ENCODE measurements at places on chromosomes 1 and 21. TPM values are rescaled to one million over a fixed set of nuclear protein-coding genes. Genes with fewer than 3 reads are reported as not detected.

Gene APOBEC4
- total RNA-seq, result not detected

- DNase-seq, result no peak
Observed at GRCh38 chr1:167669209-167670124, 39.4 kb downstream of the RCSD1 start.

DNA sequence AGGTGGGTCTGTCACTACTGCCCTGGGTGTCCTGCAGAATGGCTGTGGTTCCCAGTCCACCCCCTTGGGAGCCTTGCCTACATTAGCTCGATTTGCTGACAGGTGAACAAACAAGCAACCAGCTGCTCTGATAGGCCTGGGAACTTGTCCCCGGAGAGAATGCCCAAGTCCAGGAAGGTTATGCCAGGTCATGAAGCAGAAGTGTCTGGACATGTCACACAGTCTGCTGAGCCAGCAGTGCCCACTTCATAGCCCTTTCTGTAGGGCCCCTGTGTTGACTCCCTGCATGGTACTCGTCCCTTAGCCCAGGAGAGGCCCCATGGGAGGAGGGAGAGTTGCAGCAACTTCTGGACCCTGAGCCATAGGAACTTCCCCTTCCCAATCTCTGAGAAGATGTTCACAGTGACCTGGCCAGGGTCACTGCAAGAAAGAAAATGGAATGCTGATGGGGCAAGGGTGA is 31.0 kb downstream of the UCK2 start:
- no peak for DNase-seq

DNA sequence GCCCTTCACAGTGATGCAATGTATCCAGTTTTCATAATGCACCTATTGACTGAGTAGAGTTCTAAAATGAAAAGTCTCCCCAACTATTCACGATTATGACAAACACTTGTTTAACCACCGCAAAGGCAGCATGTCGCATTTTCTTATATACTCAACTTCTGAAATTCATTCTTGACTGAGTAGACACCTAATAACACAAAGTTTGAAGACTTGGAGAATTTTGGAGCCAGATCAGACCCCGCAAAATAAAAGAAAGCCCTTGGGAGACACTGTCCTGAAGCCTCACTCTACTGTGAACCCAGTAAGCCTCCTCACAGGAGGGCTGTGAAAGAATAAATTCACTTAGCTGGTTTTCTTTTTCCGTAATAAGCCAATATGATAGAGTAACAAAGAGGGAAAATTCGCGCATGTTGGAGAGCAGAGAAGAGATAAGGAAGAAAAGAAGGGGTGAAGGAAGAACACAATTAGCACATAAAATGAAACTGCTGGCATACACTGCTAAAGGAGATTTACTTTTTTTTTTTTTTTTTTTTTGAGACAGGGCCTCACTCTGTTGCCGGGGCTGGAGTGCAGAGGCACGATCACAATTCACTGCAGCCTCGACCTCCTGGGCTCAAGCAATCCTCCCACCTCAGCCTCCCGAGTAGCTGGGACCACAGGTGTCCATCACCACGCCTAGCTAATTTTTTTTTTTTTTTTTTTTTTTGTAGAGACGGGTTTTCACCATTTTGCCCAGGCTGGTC is 492 bp upstream of the COLGALT2 start:
- DNase-seq, result no peak

DNA sequence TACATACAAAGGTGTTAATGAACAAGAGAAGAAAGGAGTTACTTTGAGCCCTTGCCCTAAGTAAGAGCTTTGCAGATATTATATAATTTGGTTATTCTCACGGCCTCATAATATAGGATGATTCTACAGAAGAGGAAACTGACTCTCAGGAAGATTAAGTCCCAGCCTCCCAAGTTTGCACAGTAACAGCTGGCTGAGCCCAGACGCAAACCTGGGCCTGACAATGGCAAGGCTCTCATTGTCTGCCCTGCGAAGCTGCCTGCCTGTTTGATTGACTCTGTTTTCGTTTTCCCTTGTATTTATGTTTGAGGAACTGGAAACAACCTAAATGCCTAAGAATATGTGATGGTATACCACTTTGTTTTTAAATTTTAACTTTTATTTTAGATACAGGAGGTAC is 76.2 kb upstream of the PGBD5 start:
- no peak for DNase-seq

- no peak for DNase-seq
Observed at GRCh38 chr1:201487742-201488141, 18.8 kb upstream of the PHLDA3 start.

Measured in activated B cell treated with CpG ODN at 0.5 μM for 24 hours (primary cell).